Mucosa of descending colon (tissue), 3 donors: ENCODE measurements at places on chromosomes 6 and 20.
A peak's percentile ranks its signal among the peaks of the same experiment; 100 is the strongest.

- peak; percentile 77 for DNase-seq
Measured at GRCh38 chr6:43269273-43270007, 26.2 kb downstream of the TTBK1 start.

DNA sequence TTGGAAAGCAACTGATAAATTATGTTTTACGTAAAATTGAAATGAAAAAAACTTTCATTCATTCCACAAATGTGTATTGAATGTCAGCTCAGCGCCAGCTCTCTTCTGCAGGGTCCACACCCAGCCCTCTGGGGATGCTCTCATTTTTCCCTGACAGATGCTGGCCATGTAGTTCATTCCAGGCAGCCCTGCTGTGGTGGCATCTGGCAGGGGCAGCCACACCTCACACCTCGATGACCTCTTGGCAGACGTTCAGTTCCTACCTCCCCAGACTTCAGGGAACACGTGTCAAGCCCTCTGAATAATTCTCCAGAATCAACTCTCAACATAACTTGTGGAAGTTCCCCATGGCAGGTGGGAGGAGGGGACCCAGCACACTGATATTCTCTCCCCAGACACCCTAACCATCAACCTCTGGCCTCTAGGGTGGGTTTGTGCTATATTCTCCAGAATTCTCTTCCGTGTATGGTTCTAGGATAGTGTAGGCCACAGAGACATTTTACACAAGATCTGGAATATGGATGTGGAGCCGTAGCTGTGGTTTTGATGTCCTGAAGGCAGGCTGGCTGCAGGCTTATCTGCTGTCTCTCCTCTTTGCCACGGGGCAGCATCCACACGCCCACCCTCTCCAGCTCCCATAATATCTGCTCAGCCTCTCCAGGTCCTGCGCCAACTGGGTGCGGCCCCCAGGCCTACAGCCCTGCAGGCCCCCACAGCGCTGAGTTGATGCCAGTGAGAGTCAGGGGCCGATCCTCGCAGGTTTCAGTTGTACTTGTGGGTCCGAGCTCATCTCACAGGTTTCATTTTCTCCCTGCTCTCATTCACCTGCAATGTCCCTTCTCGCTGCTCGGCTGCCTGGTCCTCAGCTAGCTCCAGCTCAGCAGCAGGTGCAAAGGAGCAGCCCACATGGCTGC, 175.8 kb upstream of the ARID1B start:
- DNase-seq: no peak

DNA sequence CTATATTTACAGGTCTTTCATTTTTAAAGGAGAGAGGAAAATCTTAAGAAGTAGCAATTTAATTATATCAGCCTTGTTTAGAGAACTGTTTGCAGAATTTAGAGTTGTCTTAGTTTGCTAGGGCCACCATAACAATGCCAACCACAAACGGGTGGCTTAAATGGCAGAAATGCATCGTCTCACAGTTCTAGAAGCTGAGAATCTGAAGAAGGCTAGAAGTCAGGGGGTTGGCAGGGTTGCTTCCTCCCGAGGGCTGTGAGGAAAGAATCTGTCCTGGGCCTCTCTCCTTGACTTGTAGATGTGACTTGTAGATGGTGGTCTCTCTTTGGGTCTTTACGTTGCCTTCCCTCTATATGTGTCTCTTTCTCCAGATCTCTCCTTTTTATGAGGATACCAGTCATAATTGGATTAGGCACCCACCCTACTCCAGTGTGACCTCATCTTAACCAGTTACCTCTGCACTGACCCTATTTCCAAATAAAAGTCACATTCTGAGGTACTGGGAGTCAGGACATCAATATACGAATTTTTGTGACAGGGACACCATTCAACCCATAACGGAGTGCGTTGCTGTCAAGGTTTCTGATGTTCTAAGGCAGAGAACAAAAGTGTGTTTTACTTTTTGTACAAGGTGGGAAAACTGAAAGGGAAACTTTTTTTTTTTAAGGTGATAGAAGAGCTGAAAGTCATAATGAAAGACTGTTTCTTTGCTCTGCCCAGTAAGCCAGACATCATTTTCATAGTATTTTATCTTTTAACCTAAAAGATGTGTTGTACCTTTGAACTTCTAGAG, 84.4 kb downstream of the SAMD3 start:
- no peak for DNase-seq

GRCh38 chr6:152863618-152864326, 113.2 kb downstream of the VIP start:
- no peak for DNase-seq

GRCh38 chr6:15914553-15914952, 214.3 kb upstream of the MYLIP start:
- DNase-seq: no peak

DNA sequence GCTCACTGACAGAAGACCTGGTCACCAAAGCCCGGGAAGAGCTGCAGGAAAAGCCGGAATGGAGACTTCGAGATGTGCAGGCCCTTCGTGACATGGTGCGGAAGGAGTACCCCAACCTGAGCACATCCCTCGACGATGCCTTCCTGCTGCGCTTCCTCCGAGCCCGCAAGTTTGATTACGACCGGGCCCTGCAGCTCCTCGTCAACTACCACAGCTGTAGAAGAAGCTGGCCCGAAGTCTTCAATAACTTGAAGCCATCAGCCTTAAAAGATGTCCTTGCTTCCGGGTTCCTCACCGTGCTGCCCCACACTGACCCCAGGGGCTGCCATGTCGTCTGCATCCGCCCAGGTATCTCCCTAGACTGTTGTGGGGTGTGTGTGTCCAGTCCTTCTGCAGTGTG, 4.4 kb downstream of the TTPAL start:
- DNase-seq: no peak

DNA sequence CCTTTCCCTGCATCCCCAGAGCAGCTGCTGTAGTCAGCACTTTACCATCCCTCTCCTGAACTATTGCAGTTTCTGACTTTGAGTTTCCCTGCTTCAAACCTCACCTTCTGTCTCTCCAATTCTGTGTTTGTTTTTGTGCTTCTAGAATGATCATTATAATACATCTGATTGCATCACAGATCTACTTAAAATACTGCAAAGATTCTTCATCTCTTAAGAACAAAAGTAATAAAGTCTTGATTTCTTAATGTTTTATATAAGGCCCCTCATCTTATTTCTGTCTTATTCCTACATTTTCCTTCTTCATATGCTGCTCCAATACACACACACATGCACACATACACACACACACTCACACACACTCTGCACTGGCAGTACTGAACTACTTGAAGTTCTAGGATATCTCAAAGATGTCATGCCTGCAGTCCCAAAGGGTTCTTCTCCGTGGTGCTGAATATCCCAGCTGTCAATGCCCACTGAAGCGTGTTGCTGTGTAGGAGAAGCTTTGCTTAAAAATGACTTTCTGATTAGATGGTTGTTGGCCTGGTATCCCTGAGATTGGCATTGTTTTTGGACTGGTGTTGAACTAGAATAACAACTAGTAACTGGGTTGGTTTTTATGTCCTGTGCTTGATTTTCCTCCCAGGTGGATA, 97.2 kb downstream of the MAP3K4 start:
- DNase-seq: no peak

- no peak for DNase-seq
Measured at GRCh38 chr20:10330071-10330470, 104.0 kb downstream of the MKKS start.

DNA sequence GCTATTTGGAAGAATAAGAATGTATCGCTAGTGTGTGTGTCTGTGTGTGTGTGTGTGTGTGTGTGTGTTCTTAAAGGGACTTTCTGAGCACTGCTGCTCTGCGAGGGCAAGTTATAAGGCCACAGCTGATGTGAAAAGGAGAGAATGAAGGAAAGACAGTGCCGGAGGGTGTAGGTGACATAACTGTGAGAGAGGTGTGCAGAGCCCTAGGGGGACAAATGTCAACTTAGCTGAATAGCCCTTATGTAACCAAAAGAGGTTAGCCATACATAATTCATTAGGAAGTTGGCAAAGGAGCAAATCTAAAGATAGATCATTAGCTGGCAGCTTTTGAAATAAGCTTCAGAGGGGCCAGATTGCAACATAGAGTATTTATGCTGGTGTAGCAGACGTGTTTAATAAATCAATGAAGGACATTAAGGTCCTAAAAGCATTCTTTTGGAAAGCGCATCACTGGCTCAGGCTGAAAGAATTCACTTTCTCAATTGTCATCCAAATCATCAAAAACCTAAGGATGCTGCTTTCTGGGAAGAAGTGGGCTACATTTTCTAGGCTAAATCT, 81.0 kb downstream of the NDUFAF5 start:
- DNase-seq: peak; percentile 3
